ENCODE measurements at places on chromosomes 2 and 18.

DNA sequence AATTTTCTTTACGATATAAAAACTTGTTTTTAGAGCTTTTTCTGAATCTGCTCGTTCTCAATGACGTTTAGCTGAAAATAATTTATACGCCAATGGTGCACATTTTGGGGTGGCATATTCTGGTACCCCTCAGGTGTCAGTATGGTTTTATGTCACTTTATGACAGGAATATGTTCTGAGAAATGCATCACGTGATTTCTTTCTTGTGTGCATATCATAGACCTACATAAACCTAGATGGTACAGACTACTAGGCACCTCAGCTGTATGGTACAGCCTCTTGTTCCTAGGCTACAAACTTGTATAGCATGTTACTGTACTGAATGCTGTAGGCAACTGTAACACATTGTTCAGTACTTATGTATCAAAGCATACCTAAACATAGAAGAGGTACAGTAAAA lies 68.2 kb downstream of the TMEM17 start:
- DNase-seq, result no peak

- no peak for DNase-seq
Measured at GRCh38 chr2:71612581-71613402, 159.4 kb downstream of the DYSF start.

DNA sequence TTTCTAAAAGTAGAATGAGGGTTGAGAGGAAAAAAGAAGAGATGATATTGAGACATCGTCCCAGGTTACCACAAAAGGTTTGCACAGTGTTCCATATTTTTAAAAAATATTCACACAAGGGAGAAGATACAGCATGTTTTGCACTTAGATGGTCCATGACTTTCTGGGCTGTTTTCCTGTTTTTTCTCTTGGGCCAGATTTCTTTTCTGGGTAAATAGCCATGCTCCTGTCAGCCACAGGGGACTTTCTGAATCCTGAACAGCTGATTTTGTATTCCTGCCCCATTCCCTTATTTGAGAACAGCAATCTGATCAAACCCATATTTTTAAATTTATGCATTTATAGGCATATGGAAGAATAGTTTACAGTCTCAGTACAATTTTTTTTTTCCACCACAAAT lies 185.9 kb upstream of the NRP2 start:
- no peak for DNase-seq

DNA sequence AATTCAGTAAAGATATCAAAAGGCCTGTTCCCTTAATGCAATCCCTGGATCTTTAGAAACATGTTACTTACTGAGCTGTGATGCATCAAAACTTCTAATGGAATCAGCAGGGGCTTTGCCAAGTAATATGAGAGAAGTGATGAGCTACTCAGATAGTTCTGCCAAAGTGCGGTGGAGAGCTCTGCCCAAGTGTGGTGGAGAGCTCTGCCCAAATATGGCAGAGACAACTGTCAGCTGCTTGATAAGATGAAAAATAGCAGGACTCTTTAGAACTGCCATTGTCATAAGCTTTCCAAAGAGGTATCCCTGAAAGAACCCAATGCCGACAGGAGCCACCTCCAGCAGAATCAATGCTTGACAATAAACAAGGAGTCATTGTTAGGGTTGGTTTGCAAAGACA lies 167.9 kb upstream of the SLC39A10 start:
- no peak for DNase-seq

- DNase-seq, result no peak
Measured at GRCh38 chr2:182891611-182892010, 25.2 kb upstream of the FRZB start.

GRCh38 chr18:55085557-55086285 lies 126.5 kb upstream of the CCDC68 start:
- DNase-seq, result no peak

DNA sequence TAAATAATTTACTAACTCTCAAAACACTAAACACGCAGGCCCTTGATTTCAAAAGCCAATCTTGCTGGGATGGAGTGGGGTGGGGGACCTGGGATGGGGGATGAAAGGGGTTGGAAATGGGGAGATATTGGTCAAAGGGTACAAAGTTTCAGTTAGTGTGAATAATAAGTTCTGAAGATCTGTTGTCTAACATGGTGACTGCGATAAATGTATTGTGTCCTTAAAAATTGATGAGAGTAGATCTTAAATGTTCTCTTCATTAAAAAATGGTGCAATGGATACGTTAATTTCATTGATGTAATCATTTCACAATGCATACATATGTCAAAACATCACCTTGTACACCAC lies 505 bp upstream of the ACYP2 start:
- DNase-seq, result no peak

DNA sequence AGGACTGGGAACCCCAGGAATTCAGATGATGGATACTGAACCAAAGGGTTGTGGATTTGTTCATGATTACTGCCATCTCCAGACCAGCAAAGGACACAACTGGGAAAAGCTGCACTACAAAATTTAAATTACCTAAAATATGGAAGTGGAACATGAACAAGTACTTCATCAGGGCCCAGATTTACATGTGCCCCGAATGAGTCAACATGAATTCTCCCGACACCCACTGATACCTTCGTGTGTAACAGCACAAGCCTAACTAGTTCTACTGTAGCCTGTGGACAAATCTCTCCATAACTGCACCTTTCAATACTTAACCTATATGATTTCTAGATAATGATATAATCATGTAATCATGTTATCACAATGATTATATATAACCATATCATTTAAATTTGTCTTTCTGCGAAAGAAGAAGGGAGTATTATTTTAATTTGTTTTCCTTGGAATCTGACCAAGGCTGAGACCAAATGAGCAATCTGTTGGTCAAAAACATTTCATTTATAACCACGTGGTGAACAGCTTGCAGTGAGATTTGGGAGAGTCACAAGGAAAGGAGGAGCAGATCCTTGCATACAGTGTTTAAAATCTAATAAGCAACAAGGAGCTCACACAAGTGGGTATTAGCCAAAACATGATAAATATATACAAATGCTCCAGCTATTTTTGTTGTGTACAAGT lies 70.5 kb downstream of the CACNB4 start:
- DNase-seq, result no peak

GRCh38 chr18:58828399-58829121 lies 36.1 kb upstream of the ZNF532 start:
- no peak for DNase-seq

DNA sequence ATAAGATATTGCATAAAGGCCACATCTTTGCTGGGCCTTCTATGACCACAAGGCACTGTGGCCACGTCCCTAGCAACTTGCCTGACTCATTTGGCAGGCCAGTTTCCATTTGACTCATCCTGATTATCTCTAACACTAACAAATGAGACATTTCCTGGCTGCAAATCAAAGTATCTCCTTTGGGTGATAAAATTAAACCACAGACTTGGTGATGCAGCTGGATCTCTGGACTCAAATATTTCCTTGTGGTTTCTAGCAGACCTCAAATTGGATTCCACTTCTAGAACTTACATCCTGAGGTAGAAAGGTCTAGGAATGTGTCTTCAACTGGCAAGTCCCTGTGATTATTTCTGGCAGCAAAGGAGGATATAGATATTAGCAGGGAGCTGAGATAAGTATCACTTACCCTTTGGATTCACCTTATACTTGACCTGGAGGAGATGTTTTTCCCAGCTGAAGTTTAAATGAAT lies 167.9 kb upstream of the NXPH2 start:
- peak; percentile 99 for DNase-seq

DNA sequence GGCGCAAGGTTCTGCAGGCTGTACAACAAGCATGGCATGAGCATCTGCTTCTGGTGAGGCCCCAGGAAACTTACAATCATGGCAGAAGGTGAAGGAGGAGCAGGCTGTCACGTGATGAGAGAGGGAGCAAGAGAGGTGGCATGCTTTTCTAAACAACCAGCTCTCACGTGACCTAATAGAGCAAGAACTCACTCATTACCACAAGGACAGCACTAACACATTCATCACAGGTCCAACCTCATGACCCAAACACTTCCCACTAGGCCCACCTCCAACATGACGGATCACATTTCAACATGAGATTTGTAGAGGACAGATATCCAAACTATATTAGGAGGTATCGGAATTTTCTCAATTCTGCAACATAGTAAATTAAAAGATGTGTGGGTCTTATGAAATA lies 108.8 kb upstream of the DLX2 start:
- DNase-seq, result no peak

- peak; percentile 64 for DNase-seq
Measured at GRCh38 chr2:85913884-85914881, 25.4 kb upstream of the ST3GAL5 start.

GRCh38 chr2:189178054-189178453 lies 1.5 kb downstream of the COL5A2 start:
- no peak for DNase-seq

DNA sequence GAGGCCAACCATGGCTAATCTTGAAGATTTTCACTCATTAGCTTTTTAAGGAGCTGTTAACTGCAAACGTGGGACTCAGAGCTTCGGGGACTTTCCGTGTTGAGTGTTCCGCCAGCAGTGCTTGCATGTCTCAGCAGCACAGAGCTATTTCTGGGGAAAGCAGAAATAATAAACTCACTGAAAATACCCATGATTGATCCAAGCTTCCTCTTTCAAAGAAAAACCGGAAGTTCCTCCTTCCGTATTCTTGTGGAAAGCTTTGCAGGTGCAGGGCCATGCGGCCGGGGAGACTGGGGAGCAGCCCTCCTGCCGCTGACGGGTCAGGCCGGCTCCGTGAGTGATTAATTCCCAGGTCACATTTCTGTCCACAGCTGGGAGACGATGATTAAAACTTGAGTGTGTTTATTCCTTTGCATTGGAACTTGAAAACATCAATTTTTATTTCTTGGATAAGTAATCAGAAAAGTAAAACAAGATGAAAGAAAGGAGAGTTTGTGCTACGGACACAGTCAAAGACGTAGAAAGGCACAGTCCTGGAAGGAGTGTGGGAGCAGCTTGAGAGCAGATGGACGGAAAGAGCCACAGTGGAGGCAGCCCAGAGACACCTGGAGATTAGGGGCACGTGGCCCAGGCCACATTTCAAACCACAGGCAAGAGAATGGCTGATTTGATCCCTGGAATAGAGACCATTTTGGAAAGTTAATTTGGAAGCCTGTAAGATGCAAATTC lies 54.2 kb upstream of the CTDP1 start:
- DNase-seq, result no peak

DNA sequence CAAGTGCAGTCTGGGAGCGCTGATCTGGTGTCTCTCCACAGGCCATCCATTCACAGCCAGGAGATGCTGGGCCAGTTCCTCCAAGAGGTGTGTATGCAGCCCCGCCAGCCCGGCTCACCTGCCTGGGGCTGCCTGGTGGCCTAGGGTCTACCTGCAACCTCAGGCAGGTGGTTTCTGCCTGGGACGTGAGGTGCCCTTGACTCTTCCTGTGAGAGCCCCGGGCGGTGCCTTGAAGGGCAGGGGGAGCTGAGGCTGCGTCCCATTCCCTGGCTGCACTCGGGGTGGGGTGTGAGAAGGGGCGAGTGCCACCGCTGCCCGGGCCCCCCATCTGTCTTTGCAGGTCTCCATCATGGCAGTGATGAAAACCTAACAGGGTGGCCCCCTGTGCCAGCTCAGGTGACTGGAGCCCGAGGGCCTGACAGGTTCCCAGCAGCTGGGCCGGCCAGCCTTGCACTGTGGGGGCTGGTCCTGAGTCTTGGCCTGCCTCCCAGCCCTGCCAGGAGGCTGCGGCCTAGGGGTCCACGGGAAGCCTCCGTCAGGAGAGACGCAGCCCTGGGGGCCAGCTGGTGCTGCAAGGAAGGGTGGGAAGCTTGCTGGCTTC lies 11.9 kb downstream of the CAPN10 start:
- DNase-seq, result no peak

GRCh38 chr2:226184540-226184939 lies 615.1 kb downstream of the IRS1 start:
- DNase-seq, result no peak

- DNase-seq, result peak; percentile 85
Measured at GRCh38 chr2:39736640-39737039, 42.4 kb downstream of the THUMPD2 start.

- no peak for DNase-seq
Measured at GRCh38 chr2:126241001-126241400, 415.0 kb upstream of the GYPC start.

DNA sequence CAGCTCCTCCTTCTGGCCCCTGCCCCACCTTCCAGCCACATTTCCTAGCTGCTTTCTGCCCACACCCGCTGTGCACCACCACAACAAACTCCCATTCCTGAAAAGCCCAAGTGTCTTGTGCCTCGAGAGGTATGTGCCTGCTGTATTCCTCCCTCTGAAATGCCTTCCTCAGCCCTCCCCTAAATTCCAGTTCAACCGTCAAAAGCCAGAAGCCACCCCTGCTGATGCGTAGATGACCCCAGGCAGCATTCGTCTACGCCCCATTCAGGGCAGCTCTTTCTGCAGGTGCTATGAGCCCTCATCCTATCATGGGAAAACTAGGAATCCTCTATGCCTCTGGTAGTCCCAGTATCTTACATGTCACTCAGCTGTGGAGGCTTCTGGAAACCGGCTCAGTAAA lies 71.7 kb downstream of the DNMT3A start:
- DNase-seq, result no peak

DNA sequence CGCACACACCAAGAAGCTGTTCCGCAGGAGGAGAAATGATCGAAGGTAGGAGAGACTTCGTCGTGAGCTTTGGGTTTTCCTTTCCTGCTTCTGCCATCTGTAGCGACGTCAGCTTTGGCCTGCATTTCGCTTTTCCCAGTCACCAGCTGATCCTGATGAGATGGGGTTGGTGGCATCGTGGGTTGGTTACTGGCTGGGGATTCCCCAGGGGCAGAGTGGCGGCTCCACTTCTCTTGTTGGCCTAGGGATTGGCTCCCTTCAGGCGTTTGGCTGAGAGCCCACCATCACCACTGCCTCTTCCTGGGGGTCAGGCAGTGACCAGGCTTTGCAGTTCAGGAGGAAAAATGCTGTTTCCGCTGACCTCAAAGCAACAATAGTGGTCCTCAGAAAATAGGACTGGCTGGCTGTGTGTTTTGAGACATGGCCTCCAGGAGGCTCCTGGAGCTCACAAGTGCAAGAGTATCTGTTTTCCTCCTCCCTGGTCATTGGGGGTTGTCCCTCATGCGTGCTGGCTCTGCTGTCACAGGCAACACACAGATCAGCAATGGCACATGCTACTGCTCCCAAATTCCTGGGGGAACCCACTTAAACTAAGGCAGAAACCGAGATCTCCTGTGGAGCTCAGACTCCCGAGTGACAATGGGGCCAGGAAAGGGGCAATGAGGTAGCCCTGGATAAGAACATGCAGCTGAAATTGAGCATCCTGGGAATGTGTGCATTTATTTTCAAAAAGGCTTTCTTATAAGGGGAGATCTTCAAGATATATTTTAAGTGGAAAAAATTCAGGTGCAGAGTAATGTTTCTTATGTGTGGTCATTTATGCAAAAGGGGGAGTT lies 173.0 kb downstream of the CTIF start:
- DNase-seq, result peak; percentile 41

DNA sequence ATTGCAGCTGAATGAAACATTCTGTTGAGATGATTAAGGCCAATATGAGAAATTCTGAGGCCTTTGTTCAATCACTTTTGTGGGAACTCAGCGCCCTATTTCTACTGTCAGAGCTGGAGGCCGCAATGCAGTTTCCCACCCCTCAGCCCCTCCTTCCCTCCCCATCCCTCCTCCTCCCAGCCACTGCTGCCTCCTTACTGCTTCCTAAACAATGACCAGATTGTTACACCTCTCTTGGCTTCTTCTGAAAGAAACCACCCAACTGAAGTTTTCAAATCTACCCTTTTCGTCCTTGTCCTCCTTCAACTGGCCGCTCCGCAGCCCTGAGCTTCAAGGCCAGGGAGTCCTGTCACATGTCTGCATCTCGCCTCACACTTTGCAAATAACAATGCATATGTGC lies 36.7 kb upstream of the MAPK4 start:
- no peak for DNase-seq

GRCh38 chr2:28344756-28345373 lies 47.8 kb upstream of the FOSL2 start:
- no peak for DNase-seq
